ENCODE measurements at places on chromosomes 2 and 18.

DNA sequence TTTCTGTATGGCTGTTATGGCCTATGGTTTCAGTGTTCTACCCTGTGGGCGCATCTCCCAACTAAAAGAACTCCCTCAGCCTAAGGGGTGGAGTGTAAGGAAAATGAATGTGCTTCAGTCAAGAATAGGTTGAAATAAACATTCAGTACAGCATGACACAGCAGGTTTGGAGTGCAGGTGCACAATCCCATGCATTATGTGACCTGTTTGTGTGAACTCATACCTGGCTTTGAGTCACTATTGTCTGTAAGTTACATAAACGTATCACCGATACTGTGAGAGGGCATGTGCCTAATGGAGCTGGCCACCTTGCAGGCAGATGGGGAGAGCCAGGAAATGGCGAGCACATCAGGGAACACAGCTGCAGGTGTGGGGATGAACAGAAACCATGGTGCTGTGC, 216.0 kb downstream of the DSEL start:
- DNase-seq = no peak

GRCh38 chr2:27871802-27872201, 18.4 kb downstream of the RBKS start:
- no peak for DNase-seq

GRCh38 chr18:37412829-37413228, 152.8 kb downstream of the CELF4 start:
- no peak for DNase-seq

DNA sequence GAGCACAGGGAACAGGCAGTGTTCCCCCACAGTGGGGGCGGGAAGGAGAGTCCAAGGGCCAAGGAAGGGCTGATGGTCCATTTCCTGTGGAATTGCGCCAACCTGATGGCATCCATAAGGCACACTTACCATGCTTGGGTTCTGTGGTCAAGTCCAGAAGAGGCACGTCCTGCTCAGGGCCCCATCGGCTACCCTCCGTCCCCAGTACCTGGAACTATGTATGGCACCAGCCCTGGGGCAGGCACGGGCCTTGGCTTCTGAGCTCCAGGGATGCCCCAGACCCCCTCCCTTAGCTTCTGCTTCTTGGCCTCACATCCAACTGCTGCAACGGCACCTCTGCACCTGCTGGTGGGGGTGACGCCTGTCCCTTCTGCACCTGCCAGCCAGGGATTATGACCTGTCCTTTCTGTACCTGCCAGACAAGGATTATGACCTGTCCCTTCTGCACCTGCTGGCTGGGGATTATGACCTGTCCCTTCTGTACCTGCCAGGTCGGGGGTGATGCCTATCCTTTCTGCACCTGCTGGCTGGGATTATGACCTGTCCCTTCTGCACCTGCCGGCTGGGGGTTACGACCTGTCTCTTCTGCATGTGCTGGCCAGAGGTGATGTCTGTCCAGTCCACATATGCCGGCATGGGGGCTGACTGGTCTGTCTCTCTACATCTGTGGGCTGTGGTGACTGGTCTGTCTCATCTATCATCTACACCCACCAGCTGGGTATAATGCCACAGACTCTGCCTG, 45.4 kb upstream of the SNTG2 start:
- DNase-seq = no peak

GRCh38 chr2:118146315-118147283, 58.3 kb downstream of the INSIG2 start:
- no peak for DNase-seq

DNA sequence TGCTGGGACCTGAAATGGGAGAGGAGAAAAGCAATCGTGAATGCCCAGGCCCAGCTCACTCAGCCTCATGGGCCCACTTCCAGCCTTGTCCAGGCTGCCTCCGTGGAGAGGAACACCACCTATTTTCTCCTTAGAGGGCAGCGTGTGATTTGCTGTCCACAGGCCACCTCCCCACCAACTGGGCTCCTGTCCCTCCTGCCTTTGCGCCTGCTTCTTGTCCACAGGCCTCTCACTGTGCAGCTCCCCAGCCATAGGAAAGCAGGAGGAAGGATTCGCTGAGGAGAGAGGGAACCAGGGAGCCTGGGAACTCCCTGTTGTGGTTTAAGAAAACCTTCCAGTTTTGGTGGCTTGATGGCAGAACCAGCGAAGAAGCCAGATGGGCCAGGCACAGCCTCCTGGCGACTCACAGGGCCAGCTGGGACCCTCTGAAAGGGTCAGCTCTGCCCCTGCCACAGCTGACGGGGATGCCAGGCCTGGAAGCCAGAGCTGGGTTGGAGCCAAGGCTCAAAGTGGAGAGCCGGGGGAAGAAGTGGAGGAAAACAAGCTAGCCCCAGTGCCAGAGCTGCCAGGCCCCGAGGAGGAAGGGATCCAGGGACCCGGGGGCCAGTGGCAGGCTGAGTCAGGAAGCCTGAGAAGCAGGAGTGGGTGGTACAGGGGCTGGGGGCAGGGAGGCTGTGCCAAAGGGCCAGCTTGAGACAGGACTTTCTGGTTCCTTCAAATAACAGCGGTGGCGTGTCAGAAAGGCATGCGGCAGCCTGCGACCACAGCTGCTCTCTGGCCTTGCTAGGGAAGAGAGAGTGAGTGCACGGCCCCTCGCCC, 9.9 kb downstream of the TMBIM1 start:
- DNase-seq = no peak

GRCh38 chr2:3563521-3563976, 5.4 kb upstream of the RNASEH1 start:
- DNase-seq = no peak

DNA sequence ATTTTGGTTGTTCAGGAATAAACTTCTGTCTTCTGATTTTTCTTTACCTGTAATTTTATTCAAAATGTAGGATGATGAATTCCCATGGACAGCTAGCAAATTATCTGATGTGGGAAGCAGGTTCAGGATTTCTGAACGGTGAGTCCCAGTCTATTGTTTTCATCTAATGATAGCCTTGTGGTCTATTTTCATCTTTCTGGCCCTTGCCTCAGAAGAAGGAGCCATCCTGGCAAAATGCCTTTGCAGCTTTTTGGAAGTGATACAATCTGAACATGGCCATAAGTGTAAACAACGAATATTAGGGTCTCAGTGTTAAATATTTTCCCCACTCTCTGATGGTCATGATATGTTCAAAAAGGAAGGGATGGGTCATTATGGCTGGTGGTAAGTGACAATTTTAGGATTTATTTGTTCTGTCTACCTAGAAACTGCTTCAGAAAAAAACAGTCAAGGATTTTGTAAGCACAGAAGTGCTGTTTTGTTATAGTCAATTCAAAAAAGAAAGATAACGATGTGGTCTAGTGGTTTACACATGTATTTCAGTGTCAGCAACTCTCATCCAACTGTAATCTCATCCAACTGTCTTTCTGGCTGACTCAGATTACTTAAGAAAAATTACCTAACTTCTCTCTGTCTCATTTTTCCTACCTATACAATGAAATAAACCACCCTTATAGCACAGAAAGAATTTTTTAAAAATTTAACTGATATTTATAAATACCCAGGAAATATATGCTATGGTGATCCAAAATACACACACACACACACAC, 272.6 kb upstream of the ERBB4 start:
- DNase-seq = no peak

GRCh38 chr18:75202696-75203365, 6.1 kb downstream of the PTGR3 start:
- DNase-seq = no peak

- DNase-seq = no peak
Observed at GRCh38 chr18:22484471-22484870, 66.8 kb upstream of the CTAGE1 start.

- DNase-seq = no peak
Observed at GRCh38 chr2:132859590-132859989, 189.6 kb upstream of the LYPD1 start.

DNA sequence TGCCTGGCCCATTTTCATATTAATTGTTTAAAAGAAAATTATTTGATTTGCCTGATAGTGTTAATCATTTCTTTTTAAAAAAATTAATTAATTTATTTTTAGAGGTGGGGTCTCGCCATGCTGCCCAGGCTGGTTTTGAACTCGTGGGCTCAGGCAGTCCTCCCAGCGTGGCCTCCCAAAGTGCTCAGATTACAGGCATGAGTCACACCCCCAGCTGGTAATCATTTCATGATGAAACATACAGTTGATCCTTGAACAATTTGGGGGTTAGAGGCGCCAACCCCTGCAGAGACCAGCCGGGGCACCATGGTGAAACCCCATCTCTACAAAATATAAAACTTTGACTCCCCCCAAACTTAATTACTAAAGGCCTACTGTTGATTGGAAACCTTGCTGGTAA, 7.9 kb downstream of the GPN1 start:
- no peak for DNase-seq

DNA sequence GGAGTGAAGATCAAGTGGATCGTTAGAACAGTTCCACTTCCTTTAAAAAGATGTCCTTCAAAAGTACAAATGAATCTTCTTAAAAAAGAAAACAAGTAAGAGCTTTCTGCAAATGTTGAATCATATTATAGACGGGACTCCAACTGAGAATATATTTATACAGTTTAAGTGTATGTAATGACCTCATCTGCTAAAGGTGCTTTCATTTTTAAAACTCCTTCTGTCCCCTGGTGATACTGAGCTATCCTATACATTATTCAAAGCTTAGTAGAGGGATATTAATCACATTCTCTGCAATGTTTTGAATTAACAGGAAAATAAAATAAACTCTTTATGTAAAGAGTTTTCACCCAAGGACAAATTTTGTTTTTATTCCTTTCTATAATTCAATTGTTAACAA, 420.7 kb upstream of the SLC8A1 start:
- DNase-seq = no peak

DNA sequence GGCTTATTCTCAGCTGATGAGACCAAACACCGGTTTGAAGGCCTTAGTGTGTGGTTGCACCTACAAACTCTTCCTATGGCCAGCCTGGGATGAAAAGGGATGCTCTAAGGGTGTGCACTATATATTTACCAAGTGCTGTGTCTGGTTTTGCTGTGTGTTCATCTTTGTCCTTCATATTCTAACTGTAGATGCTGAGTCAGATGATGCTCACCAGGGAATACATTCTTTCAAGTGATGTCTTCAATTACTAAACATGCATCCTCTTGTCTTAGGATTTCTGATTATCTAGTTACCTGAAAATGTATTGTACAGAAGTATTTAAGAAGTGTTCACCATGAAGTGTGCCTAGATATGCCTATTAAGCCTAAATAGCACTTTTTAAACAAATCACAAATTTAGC, 1111.6 kb upstream of the ZEB2 start:
- no peak for DNase-seq

DNA sequence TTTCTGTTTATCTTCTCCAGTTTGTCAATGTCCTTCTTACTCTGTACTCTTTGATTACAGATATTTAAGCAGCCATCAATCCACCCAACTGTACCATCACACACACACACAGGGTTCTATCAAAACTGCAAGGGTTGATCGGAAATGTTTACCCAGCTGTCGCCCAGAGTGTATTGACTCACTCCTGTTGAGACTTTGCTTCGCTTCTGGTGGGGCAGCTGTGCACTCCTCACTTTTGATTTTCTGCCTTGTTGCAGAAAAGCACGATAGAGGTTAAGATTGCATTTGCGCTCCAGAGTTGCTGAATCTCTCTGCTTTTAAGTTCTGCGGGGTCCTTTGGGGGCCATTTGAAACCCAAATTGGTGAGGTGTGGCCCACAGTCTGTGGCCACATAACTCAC, 216.2 kb downstream of the SETBP1 start:
- no peak for DNase-seq

GRCh38 chr2:214244847-214245246, 166.0 kb upstream of the VWC2L start:
- no peak for DNase-seq

GRCh38 chr18:54880395-54881105, 52.3 kb downstream of the RAB27B start:
- DNase-seq = no peak

DNA sequence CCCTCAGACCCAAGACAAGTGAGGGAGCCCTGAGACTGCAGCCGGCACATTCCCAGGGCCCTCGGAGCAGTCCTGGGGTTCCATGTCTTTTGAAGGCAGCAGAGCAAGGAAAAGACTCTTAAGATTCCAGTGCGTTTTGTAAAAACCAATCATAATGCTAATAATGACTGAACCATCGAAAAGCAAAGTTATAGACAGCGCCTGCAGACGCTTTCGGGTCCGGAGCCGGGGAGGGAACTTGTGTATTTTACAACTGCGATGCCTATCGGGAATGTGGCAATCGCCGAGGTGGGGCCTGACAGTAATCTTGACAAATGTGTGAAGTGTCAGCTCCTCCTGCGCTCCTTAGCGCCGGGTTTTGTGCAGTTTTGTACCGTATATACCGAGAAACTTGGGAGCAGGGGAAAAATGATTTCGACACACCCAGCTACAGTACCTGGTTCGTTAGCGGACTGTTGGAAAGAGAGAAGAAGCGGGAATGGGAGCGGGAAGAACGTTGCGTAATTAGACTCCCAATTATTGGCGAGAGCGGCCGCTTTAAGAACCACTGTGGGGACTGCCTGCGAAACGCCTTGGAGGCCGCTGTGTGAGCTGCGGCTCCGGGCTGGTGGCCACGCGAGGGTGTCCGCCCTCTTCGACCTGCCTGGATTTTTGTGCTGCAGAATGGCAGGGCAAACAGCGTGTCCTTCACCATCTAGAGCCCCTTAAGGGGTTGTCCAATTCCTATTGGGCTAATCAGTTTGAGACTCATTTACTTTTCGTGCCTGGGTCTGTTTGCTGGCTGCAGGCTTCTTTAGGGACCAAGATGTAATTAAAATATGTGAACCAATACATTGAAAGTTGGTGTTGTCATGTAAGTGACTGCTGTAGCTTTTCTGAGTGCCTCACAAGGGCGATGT, 2.4 kb downstream of the EPAS1 start:
- DNase-seq = no peak

- no peak for DNase-seq
Observed at GRCh38 chr2:241511091-241511741, 2.8 kb upstream of the STK25 start.

DNA sequence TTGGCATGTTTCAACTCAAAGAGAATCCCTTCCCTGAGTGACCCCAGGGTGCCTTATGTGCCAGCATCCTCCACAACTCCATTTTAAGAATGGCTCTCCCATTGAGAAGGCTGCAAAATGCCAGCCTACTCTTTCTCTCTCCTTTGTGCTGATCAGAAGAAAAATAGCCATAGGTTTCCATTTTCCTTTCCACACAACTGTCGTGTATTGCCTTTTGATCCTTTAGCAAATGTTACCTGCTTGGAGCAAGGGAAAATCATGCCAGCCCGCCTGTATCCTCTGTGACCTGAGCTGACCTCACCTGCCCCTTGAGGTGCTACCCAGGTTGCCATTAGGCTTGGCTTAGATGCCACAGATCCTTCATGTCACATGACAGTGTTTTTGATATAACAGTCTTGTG, 38.8 kb downstream of the DPYSL5 start:
- no peak for DNase-seq

DNA sequence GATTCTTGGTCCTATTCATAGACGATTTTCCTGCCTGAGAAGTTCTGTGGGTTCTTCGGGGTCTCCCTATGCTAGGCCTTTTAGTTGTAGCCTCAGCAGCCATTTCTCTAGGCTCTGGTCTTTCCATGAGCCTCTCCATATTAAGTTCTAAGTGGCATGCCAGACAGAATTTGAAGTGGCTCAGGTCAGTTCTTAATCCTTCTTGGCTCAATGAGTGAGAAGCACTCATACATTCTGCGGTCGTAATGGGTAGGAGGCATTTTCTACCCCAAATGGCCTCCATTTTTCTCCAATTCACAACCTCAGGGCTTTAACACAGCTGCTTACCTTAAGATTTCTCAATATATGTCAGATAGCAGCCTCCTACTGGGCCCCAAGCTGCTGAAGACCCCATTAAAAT, 405.3 kb upstream of the GALNT5 start:
- DNase-seq = no peak
